ENCODE measurements at places on chromosomes 2 and 18. TPM values are rescaled to one million over a fixed set of nuclear protein-coding genes. Genes with fewer than 3 reads are reported as not detected.

The VIT gene
- 1.7 TPM for total RNA-seq

The ITPRIPL1 gene
- 14.1 TPM for total RNA-seq

The CNGA3 gene
- not detected for total RNA-seq

The MAB21L4 gene
- not detected for total RNA-seq

The FEZ2 gene
- 41.7 TPM for total RNA-seq

The C2orf81 gene
- total RNA-seq = 1.7 TPM

The SPATA3 gene
- total RNA-seq = not detected

- H3K4me1 ChIP-seq = no peaks in the 10 kb centered on the region
- no peaks in the 10 kb centered on the region for H3K36me3 ChIP-seq
- H3K4me3 ChIP-seq = no peak overlapping the region
- H3K27ac ChIP-seq = no peak overlapping the region
- DNase-seq = no peak
- no peaks in the 10 kb centered on the region for H3K27me3 ChIP-seq
Measured at GRCh38 chr2:15799432-15799827, 140.9 kb upstream of the MYCN start.

DNA sequence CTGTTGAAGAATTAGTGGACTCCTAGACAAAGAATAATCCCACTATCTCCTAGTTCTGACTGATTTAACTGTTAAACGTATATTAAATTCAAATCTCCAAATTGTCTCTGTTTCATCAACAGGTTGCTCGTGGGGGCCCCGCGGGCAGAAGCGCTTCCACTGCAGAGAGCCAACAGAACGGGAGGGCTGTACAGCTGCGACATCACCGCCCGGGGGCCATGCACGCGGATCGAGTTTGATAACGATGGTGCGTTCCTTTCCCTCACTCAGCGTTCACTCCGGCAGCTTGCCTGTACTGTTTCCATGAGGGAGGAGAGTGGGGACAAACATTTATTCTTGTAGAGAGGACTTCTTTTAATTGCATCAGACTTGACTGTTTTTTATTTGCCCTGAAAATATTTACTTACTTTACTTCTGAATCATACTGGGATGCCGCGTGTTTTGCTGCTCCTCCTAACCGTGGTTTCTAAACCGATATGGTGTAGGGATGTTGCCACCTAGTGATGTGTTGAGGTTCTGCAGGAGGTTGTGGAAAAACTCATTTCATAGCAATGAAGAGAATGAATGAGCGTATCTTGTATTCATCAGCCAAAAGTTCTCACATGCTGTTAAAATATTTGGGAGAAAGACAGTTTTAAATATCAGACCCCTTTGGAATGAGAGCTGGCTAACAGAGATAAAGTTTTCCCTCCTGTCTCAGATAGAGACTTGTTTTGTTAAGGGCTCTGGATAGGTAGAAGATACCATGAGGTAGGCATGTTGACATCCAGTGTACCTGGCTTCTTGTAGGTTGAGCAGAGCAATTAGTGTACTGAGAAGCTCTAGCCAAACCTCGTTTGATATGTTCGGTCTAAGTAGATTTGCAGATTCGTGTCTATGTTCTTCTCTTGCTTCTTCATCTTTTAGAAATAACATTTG lies 38.3 kb downstream of the ITGA6 start:
- peak; percentile 40 for DNase-seq
- no peak overlapping the region for H3K4me3 ChIP-seq
- peaks cover 40% of the 10 kb centered on the region for H3K4me1 ChIP-seq
- peaks cover 6% of the 10 kb centered on the region for H3K36me3 ChIP-seq
- no peak overlapping the region for H3K27ac ChIP-seq

DNA sequence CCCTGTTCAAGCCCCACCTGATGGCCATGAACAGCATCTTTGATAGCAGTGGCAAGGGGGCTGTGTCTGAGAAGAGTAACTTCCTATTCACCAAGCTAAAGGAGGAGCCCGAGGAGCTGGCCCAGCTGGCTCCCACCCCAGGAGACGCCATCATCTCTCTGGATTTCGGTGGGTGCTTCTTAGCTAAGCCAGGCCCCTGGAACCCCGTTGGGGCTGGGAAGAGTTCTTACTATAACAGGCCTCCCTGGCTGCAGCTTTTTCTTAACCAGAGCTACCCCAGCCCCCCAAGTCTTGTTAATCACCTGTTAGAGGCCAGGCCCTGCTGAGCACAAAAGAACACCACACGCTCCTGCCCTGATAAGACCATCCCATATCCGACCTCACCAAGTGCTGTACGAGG lies 79.4 kb downstream of the EPAS1 start:
- no peak overlapping the region for H3K4me3 ChIP-seq
- H3K27ac ChIP-seq = no peak overlapping the region
- no peaks in the 10 kb centered on the region for H3K4me1 ChIP-seq
- H3K36me3 ChIP-seq = no peaks in the 10 kb centered on the region
- no peaks in the 10 kb centered on the region for H3K27me3 ChIP-seq

- no peaks in the 10 kb centered on the region for H3K36me3 ChIP-seq
- no peak overlapping the region for H3K27ac ChIP-seq
- H3K27me3 ChIP-seq = no peaks in the 10 kb centered on the region
- no peaks in the 10 kb centered on the region for H3K4me1 ChIP-seq
Measured at GRCh38 chr2:54271843-54272627, 16.0 kb upstream of the TSPYL6 start.

GRCh38 chr2:214533541-214533940 lies 122.7 kb downstream of the VWC2L start:
- no peak overlapping the region for H3K4me3 ChIP-seq
- H3K4me1 ChIP-seq = no peaks in the 10 kb centered on the region
- DNase-seq = no peak

- no peak for DNase-seq
- H3K4me1 ChIP-seq = peaks cover 18% of the 10 kb centered on the region
- peaks cover 22% of the 10 kb centered on the region for H3K36me3 ChIP-seq
Measured at GRCh38 chr2:219388907-219389156, 1.1 kb upstream of the DNPEP start.

- no peaks in the 10 kb centered on the region for H3K27me3 ChIP-seq
- no peak overlapping the region for H3K27ac ChIP-seq
- peaks cover 4% of the 10 kb centered on the region for H3K4me1 ChIP-seq
Measured at GRCh38 chr2:207478572-207478971, 51.2 kb upstream of the CREB1 start.

Measured in natural killer cell (primary cell).